ENCODE measurements at places on chromosomes 2 and 18. TPM values are rescaled to one million over a fixed set of nuclear protein-coding genes. Genes with fewer than 3 reads are reported as not detected.

The PLGLB2 gene
- total RNA-seq = 1.9 TPM

The TRAPPC8 gene
- total RNA-seq = 21.7 TPM

The ARHGAP25 gene
- total RNA-seq = not detected

The STAT4 gene
- total RNA-seq = 0.23 TPM

The TTC31 gene
- 20.1 TPM for total RNA-seq

The FOXD4L1 gene
- total RNA-seq = 0.43 TPM

The TMEM198 gene
- 5.8 TPM for total RNA-seq

The TNFRSF11A gene
- 6.3 TPM for total RNA-seq

The SERPINB2 gene
- total RNA-seq = 0.73 TPM

The FAM161A gene
- total RNA-seq = 8.4 TPM

DNA sequence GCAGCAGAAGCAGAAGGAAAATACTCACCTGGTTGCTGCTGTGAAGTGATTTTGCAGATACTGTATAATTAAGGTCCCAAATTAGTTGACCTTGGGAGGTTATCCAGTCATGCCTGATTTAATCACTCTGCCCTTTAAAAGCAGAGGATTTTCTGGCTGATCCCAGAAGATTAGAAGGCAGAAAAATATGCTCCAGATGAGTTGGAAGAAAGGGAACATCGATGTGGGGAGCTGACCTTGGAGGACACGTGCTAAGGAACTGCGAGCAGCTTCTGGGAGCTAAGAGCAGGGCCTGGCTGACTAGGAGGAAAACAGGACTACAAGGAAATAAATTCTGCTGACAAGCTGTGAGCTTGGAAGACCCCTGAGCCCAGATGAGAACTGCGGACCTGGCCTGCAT, 13.3 kb upstream of the DYM start:
- no peaks in the 10 kb centered on the region for H3K27me3 ChIP-seq
- H3K27ac ChIP-seq = no peak overlapping the region
- no peak overlapping the region for H3K4me3 ChIP-seq

DNA sequence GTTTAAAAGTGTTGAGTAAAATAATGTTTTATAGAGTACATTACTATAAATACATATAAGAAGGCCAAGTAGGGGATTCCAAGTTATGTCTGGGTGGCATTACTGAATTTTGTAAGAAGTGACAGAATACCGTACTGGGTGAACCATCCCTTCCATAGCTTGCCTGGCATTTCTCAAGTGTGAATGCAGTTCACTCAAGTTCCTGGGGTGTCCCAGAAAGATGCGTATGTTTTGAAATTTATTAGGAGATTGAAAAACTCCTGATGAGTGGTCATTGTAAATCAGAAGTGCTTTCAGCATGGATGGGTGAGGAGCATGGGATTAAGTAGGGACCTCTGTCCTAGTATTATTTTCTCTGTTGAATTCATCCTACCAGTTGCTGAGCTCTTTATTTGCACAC, 103.2 kb downstream of the VAPA start:
- peaks cover 59% of the 10 kb centered on the region for H3K4me1 ChIP-seq
- no peak for DNase-seq
- no peak overlapping the region for H3K4me3 ChIP-seq
- H3K36me3 ChIP-seq = no peaks in the 10 kb centered on the region
- peak overlapping the region; percentile 84 for H3K27ac ChIP-seq

- no peaks in the 10 kb centered on the region for H3K27me3 ChIP-seq
- no peak for DNase-seq
- no peak overlapping the region for H3K4me3 ChIP-seq
- H3K27ac ChIP-seq = no peak overlapping the region
These were observed 691 bp downstream of the KYNU start for GRCh38 chr2:142878031-142878678.

DNA sequence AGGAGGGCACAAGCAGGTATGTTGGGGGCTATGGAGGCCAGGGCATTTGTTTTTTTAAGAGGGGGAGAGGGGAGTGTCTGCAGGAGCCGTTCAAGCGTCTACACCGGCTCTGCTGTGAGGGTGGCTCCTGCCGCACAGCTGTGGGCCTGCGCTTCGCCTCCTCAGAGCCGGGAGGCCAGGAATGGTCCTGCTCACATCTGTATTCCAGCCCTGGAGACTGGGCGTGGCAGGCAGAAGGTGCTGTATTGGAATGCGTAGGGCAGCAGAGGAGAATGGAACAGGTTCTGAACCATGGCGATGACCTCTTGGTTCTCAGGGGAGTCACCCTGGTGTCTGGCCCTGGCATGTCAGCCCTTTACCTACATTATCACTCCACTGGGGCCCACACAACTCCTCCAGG, 26.8 kb upstream of the INHBB start:
- no peak overlapping the region for H3K4me3 ChIP-seq
- H3K27ac ChIP-seq = no peak overlapping the region
- DNase-seq = peak; percentile 29
- H3K27me3 ChIP-seq = no peaks in the 10 kb centered on the region
- no peaks in the 10 kb centered on the region for H3K36me3 ChIP-seq
- H3K4me1 ChIP-seq = peaks cover 38% of the 10 kb centered on the region

- no peak overlapping the region for H3K27ac ChIP-seq
These were observed 20.0 kb upstream of the NEMP2 start for GRCh38 chr2:190554357-190555006.

DNA sequence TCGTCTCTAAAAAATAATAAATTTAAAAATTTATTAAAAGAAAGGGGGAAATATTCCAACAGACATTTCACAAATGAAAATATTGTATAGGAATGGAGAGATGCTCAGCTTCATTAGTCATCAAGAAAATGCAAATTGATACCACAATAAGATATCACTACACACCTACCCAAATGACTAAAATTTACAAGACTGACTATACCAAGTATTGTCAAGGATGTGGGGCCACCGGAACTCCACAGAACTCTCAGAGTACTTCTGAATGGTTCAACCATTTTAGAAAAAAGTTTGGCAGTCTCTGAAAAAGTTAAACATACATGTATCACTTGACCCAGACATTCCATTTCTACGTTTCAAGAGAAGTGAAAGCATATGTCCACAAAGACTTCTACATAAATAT, 163.4 kb downstream of the EHBP1 start:
- peaks cover 14% of the 10 kb centered on the region for H3K4me1 ChIP-seq
- H3K27me3 ChIP-seq = no peaks in the 10 kb centered on the region
- no peak overlapping the region for H3K27ac ChIP-seq
- DNase-seq = no peak
- no peak overlapping the region for H3K4me3 ChIP-seq

DNA sequence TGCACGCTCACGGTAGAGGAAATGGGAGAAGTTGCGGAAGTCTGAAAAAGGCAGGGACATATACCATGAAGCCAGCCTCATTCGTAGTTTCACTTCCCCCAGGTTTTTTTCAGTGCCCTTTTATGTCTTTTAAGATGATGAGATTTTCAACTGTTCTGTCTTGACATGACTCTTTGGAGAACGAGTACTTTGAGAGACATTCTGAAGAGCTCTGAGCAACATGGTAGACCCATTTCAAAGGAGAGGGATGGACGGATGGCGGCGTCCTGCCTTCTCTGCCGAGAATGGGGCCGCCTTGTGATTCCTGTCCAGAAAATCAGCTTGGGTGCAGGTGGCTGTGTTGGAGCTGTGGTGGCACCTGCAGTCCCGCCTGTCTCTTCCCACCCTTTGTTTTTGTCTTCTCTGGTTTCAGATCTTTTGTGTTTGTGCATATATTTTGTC, 41.7 kb downstream of the SH3BP4 start:
- peaks cover 44% of the 10 kb centered on the region for H3K4me1 ChIP-seq
- DNase-seq = no peak
- H3K27me3 ChIP-seq = no peaks in the 10 kb centered on the region
- no peak overlapping the region for H3K27ac ChIP-seq

DNA sequence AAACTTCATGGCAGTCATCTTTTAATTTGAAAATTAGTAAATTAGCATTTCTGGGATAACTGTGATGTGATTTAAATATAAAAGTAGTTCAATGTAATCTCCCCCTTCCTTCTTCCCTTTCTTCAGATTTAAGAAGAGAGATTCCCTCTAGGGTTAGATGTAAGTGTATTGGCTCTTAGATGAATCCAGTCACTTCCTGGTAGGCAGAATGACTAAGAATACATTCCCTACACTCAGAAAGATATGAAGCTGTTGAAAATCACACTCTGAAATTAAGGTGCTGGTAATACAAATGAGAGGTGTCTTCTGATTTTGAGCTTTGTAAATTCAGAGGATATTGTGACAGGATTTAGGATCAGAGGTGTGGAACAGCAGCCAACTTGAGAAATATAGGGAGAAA, 71.6 kb downstream of the TDRD15 start:
- H3K36me3 ChIP-seq = no peaks in the 10 kb centered on the region
- H3K4me1 ChIP-seq = no peaks in the 10 kb centered on the region
- DNase-seq = no peak
- H3K27ac ChIP-seq = no peak overlapping the region

- no peak for DNase-seq
- H3K36me3 ChIP-seq = no peaks in the 10 kb centered on the region
These were observed 132.9 kb upstream of the CCDC68 start for GRCh38 chr18:55092166-55092565.

DNA sequence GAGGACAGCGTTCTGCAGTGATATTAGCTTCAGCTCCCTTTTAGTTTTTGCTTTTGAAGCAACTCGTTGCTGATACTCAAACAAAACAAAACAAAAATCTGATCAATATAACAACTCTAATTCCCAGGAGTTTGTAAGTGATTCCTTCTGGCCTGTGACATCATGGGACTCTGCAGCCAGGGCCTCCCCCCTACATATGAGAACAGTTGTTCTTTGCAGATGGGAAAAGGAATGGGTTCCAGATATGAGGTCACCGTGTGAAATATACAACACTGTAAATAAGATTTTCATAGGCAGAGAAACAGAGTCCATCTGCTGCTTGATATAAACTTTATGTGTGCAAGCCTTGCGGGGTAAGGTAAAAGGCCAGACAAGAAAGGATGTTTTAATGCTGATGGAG, 56.7 kb downstream of the DIS3L2 start:
- no peaks in the 10 kb centered on the region for H3K27me3 ChIP-seq
- no peak overlapping the region for H3K27ac ChIP-seq
- DNase-seq = no peak

DNA sequence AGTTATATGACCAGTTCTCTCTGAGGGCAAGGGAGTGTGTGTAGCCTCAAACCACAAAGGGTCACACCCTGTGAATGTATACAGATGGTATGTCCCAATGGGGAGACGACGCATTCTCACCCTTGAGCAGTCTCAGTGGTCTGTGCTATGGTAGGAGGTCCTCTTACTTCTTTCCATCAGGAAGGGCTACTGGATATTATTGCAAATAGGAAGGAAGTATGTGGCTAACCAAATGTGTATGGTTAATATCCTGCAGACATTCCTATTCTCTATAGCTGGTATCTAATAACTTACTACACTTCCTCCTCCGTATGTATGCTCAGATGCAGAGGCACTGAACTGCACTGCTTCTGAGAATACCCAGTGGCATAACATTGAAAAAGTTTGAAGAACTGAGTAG, 306.7 kb upstream of the CCDC68 start:
- DNase-seq = no peak
- no peak overlapping the region for H3K27ac ChIP-seq
- H3K4me1 ChIP-seq = no peaks in the 10 kb centered on the region
- no peaks in the 10 kb centered on the region for H3K36me3 ChIP-seq
- H3K4me3 ChIP-seq = no peak overlapping the region

GRCh38 chr2:102538491-102538890, 65.5 kb downstream of the SLC9A4 start:
- H3K4me1 ChIP-seq = peaks cover 16% of the 10 kb centered on the region
- H3K36me3 ChIP-seq = no peaks in the 10 kb centered on the region
- DNase-seq = no peak
- no peaks in the 10 kb centered on the region for H3K27me3 ChIP-seq
- H3K4me3 ChIP-seq = no peak overlapping the region

- H3K4me3 ChIP-seq = no peak overlapping the region
- H3K27me3 ChIP-seq = no peaks in the 10 kb centered on the region
- no peak overlapping the region for H3K27ac ChIP-seq
- DNase-seq = no peak
- H3K36me3 ChIP-seq = peaks cover 28% of the 10 kb centered on the region
These were observed 18.5 kb downstream of the MBP start for GRCh38 chr18:77114152-77114414.

- no peak for DNase-seq
- H3K27ac ChIP-seq = no peak overlapping the region
- H3K4me3 ChIP-seq = no peak overlapping the region
- H3K27me3 ChIP-seq = no peaks in the 10 kb centered on the region
- H3K36me3 ChIP-seq = no peaks in the 10 kb centered on the region
These were observed 102.3 kb upstream of the ALPP start for GRCh38 chr2:232276084-232276732.

DNA sequence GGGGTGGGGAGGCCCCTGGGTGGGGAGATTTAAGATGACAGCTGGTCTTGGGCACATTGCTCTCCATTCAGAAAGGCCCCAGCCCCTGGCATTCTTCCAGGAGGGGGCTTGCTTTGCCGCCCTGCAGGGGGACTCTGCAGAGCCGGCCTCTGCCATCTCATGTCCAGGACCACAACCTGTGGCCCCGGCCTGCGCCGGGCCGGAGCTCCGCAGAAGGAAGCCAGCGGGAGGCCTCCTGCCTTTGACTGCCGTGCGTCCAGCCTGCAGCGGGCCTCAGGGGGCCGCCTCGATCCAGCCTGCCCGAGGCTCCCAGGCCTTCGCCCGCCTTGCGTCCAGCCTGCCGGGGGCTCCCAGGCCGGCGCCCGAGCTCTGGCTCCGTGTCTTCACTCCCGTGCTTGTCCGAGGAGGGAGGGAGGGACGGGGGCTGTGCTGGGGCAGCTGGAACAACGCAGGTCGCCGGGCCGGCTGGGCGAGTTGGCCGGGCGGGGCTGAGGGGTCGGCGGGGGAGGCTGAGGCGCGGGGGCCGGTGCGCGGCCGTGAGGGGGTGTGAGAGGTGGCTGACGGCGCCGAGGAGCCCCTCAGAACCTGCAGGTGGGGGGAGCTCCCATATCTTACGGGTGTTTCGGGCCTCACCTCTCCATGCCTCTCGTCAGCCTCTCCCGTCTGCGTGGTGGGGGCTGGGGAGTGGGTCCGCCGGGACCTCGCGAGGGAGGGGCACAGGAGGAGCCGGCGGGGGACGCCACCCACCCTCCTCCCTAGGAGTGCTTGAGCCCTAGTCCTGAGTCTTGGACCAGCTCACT, 20.4 kb downstream of the GPC1 start:
- peaks cover 64% of the 10 kb centered on the region for H3K4me1 ChIP-seq
- DNase-seq = peak; percentile 86
- H3K36me3 ChIP-seq = no peaks in the 10 kb centered on the region
- peak overlapping the region; percentile 84 for H3K27ac ChIP-seq

DNA sequence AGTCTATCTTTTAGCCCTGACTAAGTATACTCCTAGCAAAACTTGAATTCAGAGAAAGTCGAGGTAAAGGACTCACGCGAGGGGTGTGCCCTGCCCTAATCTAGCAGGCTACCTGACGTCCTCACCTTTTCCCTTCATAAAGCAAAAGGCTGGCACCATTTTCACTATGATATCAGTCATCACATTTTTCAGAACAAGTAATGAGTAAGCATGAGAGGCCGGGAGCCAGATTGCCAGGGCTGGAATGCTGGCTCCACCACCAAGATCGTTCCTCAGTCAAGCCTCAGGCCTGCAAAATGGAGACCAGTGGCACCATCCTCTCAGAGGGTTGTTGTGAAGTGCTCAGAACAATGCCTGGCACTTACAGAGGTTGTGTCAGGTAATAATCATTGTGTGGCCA, 18.7 kb upstream of the NCKAP5 start:
- H3K27me3 ChIP-seq = peaks cover 20% of the 10 kb centered on the region
- H3K4me1 ChIP-seq = no peaks in the 10 kb centered on the region
- H3K36me3 ChIP-seq = no peaks in the 10 kb centered on the region
- H3K27ac ChIP-seq = no peak overlapping the region
- H3K4me3 ChIP-seq = no peak overlapping the region

- H3K4me1 ChIP-seq = peaks cover 2% of the 10 kb centered on the region
- no peaks in the 10 kb centered on the region for H3K36me3 ChIP-seq
- no peak overlapping the region for H3K4me3 ChIP-seq
- no peak overlapping the region for H3K27ac ChIP-seq
- no peak for DNase-seq
These were observed 354.6 kb upstream of the RAB12 start for GRCh38 chr18:8254654-8255053.

Data from PC-9 (cell line).